ENCODE measurements at places on chromosomes 3 and 15.

GRCh38 chr3:69776920-69777581 lies 37.8 kb downstream of the MITF start:
- no peak for DNase-seq

GRCh38 chr3:184588776-184589175 lies 27.2 kb downstream of the EPHB3 start:
- no peak for DNase-seq

DNA sequence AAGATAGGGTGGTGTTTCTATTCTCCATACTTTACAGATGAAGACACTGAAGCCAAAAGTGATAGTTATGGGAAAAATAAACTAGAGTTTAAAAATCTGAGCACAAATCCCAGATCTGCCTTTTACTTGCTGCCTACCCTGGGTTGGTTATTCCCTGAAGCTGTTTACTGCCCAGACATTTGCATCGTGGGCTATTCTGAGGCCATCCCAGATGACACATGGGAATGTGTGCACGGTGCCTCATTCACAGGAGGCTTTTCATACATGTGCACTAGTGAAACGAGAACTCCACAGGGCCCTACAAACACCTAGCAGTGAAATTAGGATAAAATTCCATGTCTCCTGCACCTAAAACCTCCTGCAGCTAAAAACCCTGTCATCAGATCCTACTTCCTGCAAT lies 17.5 kb downstream of the MYO5C start:
- no peak for DNase-seq

GRCh38 chr3:153285194-153285641 lies 123.2 kb downstream of the RAP2B start:
- DNase-seq: no peak

DNA sequence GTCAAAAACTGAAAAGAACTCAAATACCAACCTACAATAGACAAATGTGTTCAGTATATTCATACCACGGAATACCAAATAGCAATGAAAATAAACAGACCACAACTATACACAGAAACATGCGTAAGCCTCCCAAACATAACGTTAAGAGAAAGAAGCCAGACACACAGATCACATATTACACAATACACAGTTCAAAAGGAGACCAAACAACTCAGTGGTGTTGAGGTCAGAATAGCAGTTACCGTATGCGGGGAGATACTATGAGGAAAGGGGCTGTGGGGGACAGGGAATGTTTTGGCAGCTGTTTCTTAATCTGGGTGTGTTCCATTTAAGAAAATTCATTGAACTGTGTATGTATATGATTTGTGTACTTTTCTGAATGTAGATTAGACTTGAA lies 6.6 kb downstream of the OSBPL10 start:
- DNase-seq: peak; percentile 35

- DNase-seq: no peak
These were observed 223.8 kb downstream of the SATB1 start for GRCh38 chr3:18201315-18201714.

DNA sequence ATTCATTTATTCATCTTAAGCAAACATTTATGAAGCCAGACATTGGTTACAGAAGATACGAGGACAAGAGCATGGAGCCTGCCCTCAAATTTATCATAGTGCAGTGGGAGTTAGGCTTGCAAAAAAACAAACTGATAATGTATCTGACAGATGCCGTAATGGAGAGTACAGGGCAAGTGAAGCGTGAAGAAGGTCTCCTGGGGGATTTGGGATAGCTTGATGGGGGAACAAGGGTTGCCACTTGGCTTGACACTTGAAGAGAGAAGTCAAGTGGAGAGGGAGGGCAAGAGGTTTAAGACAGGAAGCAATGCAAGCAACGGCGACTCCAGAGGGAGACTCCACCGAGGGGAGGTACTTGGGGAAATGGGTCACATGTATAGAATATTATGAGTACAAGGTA lies 129.3 kb downstream of the SSR3 start:
- no peak for DNase-seq

DNA sequence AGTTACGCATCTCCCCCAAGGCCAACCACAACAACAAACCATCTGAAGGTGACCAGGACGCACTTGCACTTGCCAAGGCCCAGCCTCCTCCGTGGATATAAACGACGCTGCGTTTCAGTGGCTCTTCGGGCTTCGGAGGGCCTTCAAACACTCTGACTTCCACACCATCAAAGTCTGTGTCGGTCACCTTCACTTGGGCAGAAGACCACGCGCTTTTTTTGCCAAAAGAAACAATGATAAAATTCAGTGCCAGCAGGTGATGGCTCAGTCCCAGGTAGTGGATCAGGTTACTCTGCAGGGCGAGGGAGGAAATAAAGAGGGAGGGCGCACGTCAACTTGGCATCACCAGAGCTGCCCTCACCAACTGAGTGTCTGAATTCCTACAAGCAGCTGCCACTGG lies 63.0 kb downstream of the NCEH1 start:
- DNase-seq: no peak

DNA sequence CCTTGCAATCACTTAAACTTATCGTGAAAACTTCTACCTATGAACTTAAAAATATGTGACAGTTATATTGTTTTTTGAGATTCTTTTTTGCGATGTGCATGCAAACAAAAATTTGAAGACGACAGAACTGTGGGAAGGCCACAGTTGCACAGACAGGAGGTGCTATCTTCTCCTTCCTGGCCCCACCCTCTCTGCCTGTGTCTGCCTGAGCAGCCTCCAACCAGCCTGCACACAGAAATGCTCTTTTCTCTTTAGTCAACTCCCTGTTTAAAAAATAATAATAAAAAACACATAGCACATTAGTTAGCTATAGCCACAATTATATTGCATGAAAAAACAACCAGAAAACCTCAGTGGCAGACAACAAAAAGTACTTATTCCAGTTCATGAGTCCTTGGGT lies 212.2 kb downstream of the ZNF621 start:
- DNase-seq: no peak

DNA sequence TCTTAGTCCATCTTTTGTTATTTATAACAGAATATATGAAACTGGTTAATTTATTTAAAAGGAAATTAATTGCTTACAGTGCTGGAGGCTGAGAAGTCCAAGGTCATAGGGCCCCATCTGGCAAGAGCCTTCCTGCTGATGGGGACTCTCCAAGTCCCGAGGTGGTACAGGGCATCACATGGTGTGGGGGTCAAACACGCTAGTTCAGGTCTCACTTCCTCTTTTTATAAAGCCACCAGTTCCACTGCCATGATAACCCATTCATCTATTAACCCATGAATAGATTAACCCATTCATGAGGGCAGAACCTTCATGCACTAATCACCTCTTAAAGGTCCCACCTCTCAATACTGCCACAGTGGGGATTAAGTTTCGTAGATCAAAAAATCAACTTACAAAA lies 659.3 kb downstream of the NAALADL2 start:
- no peak for DNase-seq

DNA sequence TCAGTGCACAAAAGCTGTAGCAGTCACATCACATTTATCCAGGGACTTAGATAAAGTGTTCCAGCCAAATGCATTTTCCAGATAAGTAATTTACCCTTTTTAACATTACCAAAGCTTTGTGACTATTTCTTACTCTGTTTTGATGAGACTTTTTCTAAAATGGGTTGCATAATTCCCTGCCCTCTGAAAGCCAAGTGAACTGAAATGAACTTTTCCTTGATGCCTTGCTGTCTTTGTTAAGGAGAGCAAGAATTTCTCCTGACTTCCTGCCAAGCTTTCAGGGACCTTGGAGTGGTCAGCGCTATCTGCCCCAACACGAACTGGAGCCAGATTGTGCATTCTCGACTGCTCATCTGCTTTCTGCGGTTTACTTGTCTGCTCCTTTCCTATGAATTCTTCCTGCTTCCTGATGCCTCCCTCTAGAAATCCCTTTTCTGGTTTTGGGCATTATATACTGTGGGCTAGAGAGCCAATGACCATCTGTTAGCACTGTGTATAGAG lies 34.8 kb downstream of the EIF4E3 start:
- DNase-seq: no peak

GRCh38 chr3:138265745-138266144 lies 63.9 kb downstream of the NME9 start:
- no peak for DNase-seq

GRCh38 chr3:60456180-60456579 lies 795.1 kb downstream of the FHIT start:
- DNase-seq: no peak

GRCh38 chr15:99507016-99507503 lies 58.7 kb upstream of the MEF2A start:
- no peak for DNase-seq

DNA sequence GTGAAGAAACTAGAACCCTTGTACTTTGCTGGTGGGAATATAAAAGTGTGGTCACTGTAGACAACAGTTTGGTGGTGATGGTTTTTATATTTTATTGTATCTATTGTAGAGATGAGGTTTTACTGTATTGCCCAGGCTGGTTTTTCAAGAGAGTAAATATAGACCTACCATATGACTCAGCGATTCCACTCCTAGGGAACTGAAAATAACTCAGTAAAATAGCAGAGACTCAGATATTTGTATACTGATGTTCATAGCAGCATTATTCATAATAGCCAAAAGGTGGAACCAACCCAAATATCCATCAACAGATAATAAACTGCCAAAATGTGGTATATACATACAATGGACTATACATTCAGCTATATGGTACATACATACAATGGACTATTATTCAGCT lies 68.8 kb upstream of the IL12A start:
- no peak for DNase-seq

DNA sequence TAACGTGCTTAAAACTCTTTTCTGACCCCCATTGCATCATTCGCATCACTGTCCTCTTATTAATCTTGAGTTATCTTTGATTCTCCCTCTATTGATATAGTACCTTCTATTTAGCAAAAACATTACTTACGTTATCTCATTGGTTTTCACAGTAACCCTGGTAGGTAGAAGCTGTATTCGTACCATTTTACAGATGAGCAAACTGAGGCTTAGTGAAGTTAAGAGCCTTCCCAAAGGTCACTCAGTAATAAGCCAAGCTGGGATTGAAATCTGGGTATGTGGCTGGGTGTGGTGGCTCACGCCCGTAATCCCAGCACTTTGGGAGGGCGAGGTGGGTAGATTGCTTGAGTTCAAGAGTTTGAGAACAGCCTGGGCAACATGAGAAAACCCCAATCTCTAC lies 244.0 kb downstream of the THSD4 start:
- DNase-seq: no peak

DNA sequence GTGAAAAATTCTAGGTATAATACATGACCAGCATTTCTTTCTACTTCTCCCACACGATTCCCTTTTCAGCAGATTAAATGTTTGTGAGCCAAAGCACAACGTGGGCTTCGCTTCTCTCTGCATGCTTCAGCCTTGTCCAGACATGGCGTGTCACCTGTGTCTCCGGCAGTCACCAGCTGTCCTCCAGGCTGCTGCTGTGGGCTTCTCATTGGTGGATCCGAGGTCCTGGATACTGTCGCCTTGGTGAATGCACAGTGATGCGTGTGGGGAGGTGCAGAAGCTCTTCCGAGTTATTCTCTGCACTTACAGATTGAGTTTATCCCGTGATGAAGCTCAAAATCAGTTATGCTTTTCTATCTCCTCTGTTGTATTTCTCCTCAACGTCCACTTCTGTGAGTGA lies 23.0 kb upstream of the GOLGA8J start:
- DNase-seq: no peak
